ENCODE measurements at places on chromosomes 7 and 10.

DNA sequence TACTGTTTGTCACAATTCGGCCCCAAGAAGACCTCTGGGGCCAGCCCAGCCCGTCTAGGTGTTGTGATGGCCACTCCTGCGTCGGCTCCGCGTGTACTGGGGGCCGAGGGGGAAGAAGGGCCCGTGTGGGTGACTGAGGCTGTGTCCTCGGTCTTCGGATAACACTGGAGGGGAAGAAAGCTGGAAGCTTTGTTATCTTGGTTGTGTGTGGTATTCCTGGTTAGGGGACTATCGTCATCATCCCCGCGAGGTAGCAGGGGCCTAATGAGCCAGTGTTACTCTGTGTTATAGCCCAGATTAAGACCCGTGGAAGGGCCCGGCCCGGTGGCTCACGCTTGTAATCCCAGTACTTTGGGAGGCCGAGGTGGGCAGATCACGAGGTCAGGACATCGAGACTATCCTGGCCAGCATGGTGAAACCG lies 854 bp downstream of the MTG1 start:
- DNase-seq = no peak

DNA sequence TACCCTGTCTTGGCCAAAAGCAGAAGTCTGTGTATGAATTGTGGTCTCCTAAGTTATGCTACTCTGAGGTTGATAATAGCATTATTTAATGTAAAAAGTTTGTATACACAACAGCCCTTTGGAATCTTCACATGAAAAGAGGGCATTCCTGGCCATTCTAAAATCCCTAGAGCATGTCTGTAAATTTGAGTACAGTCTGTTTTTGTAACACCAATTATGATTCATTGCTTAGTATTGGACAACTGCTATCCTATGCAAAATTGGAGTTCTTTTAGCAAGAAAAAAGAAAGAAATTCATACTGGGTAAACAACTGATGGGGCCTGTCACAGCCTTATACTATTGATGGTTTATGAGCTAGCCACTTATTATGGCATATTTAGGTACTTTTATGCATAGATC lies 10.2 kb downstream of the CUTC start:
- DNase-seq = no peak

GRCh38 chr7:100640517-100641440 lies 573 bp downstream of the TFR2 start:
- DNase-seq = no peak

GRCh38 chr10:106913348-106913747 lies 251.2 kb downstream of the SORCS1 start:
- no peak for DNase-seq

- DNase-seq = no peak
Observed at GRCh38 chr7:134121632-134122139, 5.5 kb upstream of the LRGUK start.

DNA sequence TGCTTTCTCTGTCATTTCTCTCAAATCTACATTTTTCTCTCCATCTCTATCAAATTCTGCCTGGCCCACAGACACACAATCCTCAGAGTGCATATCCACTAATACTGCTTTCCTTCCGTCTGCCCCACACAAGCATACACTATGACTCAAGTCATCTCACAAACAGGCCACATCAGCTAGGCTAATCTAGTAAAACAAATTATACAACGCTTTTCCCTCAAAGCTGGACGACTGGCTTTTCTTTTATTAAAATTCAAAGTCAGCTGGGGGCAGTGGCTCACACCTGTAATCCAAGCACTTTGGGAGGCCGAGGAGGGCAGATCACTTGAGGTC lies 161.1 kb downstream of the FAM107B start:
- DNase-seq = no peak

DNA sequence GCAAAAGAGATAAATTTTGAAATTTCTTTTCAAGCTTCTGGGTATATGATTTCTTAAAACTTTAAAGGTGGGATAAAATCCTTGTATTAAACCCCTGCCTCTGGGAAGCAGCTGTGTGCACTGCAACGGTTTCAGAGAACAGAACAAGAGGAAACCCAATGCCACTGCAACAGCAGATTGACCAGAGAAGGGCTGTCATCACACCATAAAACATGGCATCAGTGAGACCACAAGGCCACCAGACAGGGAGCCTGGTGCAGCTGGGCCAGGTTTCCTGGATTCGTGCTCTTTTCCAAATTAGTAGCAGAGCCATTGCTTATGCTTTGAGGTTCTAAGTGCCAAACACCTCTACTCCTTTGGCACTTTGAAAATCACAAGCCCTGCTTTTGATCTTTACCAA lies 152.4 kb downstream of the PRPF18 start:
- DNase-seq = no peak

Measured in hematopoietic multipotent progenitor cell treated with erythropoietin and hydrocortisone succinate and interleukin-3 and kit ligand, for 15 days (in vitro differentiated cells).